ENCODE measurements at places on chromosomes 4 and X.

DNA sequence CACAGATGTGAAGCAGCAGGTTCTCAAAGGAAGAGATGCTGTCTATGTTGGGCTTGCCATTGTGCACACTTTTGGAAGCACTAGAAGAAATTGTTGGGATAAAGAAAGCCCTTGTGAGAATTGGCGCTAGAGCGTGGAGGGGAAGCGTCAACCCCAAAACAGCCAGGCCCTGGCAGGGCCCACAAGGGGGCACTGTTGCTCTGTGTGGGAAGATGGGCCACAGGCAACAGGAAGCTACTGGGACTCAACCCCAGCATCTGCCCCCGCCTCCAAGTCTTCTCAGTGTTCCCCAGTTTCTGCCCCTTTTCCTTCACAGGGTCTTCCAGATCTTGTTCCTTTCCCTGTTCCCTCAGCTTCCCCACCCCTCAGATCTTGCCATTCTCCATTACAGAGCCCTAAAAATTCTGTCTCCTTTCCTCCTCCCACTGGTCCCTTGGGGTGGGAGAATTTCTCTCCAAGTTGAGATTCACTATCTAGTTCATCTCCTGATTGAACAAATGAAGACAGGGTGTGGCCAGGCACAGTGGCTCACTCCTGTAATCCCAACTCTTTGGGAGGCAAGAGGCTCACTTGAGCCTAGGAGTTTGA lies 85.5 kb downstream of the STARD8 start:
- peak; percentile 75 for DNase-seq

DNA sequence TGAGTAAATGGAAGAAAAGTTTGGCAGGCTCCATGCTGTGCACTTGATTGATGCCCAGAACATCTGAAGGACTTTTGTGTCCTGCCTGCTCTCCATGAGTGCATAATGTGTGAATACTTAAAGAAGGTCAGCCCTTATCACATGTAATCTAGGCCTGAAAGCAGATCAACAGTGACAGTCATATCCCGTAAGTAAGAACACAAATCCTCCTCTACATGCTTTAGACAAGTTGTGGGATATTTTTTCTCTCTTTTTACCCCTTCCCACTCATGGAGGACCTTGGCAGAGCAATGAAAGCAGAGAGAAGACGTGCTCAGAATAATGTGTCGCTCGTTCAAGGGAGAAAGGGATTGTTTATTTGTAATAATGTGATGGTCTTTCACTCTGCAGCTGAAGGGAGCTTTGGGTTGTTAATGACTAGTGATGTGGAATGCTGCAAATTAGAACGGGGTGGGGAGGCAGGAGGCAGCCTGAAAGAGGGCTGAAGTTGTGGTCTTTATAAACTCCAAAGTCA lies 286.6 kb downstream of the BMPR1B start:
- no peak for DNase-seq

DNA sequence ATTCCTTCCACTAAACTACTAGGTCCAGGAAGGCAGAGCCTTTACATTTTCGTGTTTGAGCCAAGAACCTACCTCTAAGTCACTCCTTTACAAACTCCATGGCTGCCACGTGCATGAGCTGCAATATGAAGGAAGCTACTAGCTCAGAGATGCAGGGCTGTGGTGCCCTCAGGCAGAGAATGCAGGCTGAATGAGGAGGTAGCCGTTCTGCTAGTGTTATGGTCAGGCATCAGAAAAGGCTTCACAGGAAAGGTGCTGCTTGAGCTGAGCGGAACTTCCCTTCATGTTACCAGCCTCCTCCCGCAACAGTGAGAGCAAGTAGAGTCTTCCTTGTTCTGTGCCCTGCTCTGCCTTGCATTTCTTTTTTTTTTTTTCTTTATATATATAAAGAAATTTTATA lies 148.3 kb upstream of the PACRGL start:
- DNase-seq = no peak

- no peak for DNase-seq
Observed at GRCh38 chrX:9144701-9145241, 110.8 kb upstream of the FAM9B start.

- DNase-seq = no peak
Observed at GRCh38 chr4:75710246-75710645, 14.1 kb upstream of the USO1 start.

DNA sequence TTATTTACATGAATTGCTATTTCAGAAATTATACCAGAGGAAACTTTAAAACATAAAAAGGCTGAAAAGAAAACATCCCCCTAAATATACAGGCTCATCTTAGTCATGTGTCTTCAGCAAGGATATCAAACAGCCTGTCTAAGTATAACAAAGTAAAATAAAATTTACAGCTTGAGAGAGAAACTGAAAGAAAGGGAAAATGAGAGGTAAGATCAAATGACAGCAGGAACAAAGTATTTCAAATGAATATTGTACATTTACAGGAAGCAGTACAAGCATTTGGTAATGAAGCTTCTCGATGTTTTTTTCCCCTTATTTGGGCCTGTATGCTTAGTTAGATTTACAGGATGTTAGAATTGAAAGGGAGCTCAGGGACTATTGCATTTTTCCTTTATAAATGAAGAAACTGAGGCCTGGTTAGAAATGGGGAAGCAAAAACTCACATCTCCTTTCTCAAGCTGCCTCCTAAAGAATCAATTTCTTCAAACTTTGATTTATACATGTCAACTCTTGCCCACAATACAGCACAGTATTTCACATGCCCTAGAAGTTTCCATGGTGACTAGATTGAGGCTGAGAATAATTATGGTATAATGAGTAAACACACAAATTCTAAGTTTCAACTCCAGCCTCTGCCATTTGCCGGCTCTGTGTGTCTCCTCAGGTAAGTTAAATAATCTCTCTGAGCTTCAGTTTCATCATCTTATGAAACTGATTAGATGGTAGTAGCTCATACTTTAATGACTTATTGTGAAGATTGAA lies 29.3 kb downstream of the DAPP1 start:
- DNase-seq = peak; percentile 34

DNA sequence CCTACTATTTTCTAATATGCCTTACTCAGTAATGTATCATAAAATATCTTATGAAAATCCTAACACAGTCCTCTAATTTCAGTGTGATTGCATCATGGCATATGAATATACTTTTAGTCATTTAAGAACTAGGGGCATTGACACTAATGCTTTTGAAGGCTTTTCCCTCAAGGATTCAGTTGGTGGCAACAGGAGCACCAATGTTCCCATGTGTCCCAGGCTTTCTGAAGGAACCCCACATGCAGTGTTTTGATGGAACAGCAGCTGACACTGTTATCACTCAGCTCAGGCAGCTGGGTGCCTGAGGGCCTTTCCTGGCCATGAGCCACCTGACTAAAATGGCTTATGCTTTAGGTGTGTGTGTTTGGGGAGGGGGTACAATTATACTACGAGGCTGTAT lies 348.3 kb downstream of the ARHGAP24 start:
- DNase-seq = no peak

DNA sequence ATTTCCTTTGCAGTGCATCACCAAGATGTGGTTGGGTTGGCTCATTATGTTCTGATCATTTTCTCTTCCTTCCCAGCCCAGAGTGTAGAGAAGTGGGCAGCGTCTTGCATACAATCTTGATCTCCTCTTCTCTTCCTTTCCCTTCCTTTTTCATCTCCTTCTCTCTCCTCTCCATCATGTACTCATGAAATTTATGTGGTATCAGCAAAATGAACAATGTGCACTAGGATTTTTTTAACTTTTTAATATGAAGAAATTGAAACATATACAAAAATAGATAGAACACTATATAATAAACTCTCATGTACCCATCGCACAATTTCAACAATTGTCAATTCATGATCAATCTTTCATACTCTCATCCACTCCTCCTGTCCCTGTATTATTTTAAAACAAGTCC lies 593.5 kb downstream of the BCOR start:
- no peak for DNase-seq

DNA sequence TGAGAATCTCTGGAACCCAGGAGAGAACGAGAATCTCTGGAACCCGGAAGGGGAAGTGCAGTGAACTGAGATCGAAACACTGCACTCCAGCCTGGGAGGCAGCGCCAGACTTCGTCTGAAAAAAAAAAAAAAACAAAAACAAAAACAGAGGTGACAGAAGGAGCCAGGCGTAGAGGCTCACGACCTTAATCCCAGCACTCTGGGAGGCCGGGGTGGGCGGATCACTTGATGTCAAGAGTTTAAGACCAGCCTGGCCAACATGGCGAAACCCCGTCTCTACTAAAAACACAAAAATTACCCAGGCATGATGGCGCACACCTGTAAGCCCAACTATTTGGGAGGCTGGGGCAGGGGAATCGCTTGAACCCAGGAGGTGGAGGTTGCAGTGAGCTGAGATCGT lies 17.0 kb downstream of the ZNF280C start:
- DNase-seq = no peak

GRCh38 chr4:174739576-174739975 lies 89.5 kb downstream of the GLRA3 start:
- no peak for DNase-seq

- no peak for DNase-seq
Observed at GRCh38 chr4:74751247-74751646, 43.1 kb downstream of the BTC start.

DNA sequence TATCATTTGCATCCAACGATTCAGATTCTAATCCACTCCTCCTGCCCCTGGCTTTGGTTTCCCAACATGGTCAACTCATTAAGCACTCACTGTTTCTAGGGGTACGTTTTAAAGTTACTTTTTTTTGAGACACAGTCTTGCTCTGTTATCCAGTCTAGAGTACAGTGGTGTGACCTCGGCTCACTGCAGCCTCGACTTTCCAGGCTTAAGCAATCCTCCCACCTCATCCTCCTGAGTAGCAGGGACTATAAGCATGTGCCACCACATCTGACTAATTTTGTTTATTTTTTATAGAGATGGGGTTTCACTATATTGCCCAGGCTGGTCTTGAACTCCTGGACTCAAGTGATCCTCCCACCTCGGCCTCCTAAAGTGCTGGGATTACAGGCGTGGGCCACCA lies 48.9 kb downstream of the TMEM156 start:
- no peak for DNase-seq

- no peak for DNase-seq
Observed at GRCh38 chr4:18935659-18936345, 914.2 kb upstream of the LCORL start.

DNA sequence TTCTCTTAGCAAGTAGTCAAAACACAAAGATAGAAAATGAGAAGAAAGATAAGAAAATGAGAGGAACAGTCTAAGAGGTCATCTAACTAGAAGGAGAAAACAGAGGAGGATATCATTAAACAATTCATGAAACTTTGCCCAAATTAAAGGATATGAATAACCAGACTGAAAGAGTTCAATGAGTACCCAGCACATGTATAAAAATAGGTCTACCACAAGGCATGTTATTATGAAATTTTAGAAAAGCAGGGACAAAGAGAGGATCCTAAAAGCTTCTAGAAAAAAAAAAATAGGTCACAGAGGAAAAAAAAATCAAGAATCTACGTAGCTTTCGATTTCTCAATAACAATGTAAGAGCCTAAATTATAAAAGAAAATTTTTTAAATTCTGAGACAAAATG lies 118.5 kb downstream of the WDFY3 start:
- DNase-seq = no peak

GRCh38 chr4:165464813-165465381 lies 86.1 kb downstream of the CPE start:
- peak; percentile 41 for DNase-seq

DNA sequence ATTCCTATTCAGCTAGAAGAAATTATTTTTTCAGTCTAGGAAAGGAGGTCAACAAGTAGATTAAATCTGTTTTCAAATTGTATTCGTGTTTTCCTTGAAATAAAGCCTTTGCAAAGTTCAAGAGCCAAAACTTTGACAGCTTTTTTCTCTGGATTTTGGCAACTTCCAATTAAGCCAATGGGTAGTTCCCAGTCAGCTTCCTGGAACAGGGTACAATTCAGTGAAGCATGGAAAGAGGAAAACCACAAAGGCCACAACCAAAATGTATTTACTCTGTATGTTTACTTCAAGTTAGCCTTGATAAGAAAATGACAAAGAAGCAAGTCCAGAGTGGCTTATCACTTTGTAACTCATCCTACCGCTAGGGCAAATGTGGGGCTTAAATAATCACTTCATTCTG lies 188.6 kb downstream of the COMMD8 start:
- DNase-seq = no peak

- no peak for DNase-seq
Observed at GRCh38 chr4:137967480-137968190, 274.5 kb downstream of the SLC7A11 start.

DNA sequence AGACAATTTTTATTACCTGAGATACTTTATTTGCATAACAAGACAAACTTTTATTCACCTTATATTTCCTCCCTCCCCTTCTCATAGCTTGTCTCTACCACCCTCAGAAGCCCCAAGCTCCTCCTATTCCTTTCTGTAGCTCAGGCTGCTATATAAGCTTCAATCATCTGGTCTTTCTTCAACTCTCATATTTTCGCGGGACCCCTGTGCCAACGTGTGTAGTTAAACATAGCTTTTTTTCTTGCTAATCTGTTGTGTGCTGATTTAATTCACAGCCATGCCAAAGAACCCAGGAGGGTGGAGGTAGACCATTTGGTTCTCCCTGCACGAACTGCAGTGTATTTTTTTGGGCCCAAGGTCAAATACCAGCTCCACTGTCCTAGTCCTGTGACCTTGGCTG lies 21.1 kb upstream of the CD38 start:
- DNase-seq = no peak

DNA sequence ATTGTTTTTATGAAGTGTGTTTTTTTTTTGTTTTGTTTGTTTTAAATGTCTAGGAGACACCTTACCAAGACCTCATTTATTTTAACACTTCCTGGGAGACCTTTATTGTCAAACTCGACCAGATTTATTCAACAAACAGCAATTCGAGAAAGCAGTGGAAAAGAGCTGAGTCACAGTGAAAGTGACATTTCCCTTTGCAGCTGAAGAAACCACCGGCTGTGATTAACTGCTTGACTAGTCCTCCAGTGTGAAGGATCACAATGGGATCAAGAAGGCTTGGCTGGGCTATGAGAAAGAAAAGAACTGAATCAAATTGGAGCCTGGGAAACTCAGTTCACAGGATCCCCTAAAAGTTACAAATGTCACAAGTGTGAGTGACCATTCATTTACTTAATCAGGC lies 11.9 kb upstream of the ADH7 start:
- DNase-seq = peak; percentile 67

GRCh38 chrX:11407331-11408108 lies 114.3 kb downstream of the AMELX start:
- no peak for DNase-seq

DNA sequence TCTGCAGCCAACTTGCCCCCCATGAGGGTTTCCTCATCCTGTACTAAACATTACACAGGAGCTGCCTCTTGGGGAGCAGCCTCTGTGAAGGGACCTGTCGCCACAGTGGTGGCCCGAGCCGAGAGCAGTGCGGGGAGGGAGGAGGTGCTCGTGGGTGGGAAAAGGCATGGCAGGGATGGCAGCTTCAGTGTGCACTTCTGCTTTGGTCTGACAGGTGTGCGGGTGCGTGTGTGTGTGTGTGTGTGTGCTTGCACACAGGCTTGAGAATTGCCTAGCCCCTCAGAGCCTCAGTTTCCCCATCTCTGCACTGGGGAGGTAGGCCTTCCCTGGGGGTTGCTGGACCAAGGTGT lies 3.9 kb downstream of the SH3TC1 start:
- no peak for DNase-seq

GRCh38 chr4:38619316-38619715 lies 44.7 kb upstream of the KLF3 start:
- peak; percentile 57 for DNase-seq

GRCh38 chrX:54066841-54067240 lies 22.6 kb upstream of the PHF8 start:
- DNase-seq = no peak

All from activated CD4-positive, alpha-beta T cell treated with anti-CD3 and anti-CD28 coated beads, Interleukin-2, amount 50 U/mL, for 16 hours (primary cell).